ENCODE measurements at places on chromosomes 11 and 22. TPM values are rescaled to one million over a fixed set of nuclear protein-coding genes. Genes with fewer than 3 reads are reported as not detected.

CREB3L1 gene
- total RNA-seq = not detected

FOLR2 gene
- not detected for total RNA-seq

EPS8L2 gene
- total RNA-seq = 6.8 TPM

PRODH gene
- total RNA-seq = not detected

C22orf42 gene
- not detected for total RNA-seq

CABP7 gene
- total RNA-seq = 0.39 TPM

MACROD1 gene
- total RNA-seq = 7.5 TPM

HEPACAM gene
- total RNA-seq = not detected

MAJIN gene
- not detected for total RNA-seq

KCNJ1 gene
- total RNA-seq = 0.70 TPM

C22orf23 gene
- not detected for total RNA-seq

FTH1 gene
- 1,744 TPM for total RNA-seq

APOA5 gene
- not detected for total RNA-seq

FIBIN gene
- not detected for total RNA-seq

FREY1 gene
- 3.1 TPM for total RNA-seq

PHF21B gene
- total RNA-seq = not detected

SDF2L1 gene
- 25.6 TPM for total RNA-seq

FAM180B gene
- total RNA-seq = 0.47 TPM

ELFN2 gene
- total RNA-seq = 0.12 TPM

PRG3 gene
- total RNA-seq = not detected

OR2AG2 gene
- total RNA-seq = not detected

SCUBE2 gene
- not detected for total RNA-seq

NXPE1 gene
- total RNA-seq = not detected

PKDREJ gene
- not detected for total RNA-seq

UPK3A gene
- total RNA-seq = not detected

RNASEH2C gene
- total RNA-seq = 34.3 TPM

RBFOX2 gene
- 0.97 TPM for total RNA-seq

CASP5 gene
- total RNA-seq = not detected

CCDC81 gene
- 1.6 TPM for total RNA-seq

SMTNL1 gene
- not detected for total RNA-seq

PHLDB1 gene
- total RNA-seq = 1.8 TPM

POU2AF1 gene
- 10.5 TPM for total RNA-seq
